ENCODE measurements at places on chromosomes 5 and 9. TPM values are rescaled to one million over a fixed set of nuclear protein-coding genes. Genes with fewer than 3 reads are reported as not detected.

Gene CCDC192
- total RNA-seq = not detected

Gene FAM169A
- total RNA-seq = 0.74 TPM

Gene MLANA
- 0.05 TPM for total RNA-seq

Gene ISL1
- 0.30 TPM for total RNA-seq

Gene SPINK9
- not detected for total RNA-seq

Gene PRRT1B
- not detected for total RNA-seq

Gene PGGT1B
- 22.1 TPM for total RNA-seq

Gene OR13C3
- not detected for total RNA-seq

Gene TGFBI
- total RNA-seq = 4,385 TPM

Gene PIP5K1B
- total RNA-seq = under 0.01 TPM

Gene CNTLN
- total RNA-seq = 8.9 TPM

Gene OGN
- 0.59 TPM for total RNA-seq

Gene CEP72
- 1.8 TPM for total RNA-seq

Gene PRELID2
- total RNA-seq = 21.7 TPM

Gene ALDH7A1
- total RNA-seq = 45.3 TPM

Gene MED10
- total RNA-seq = 10.1 TPM
